Right ventricle myocardium inferior (tissue), 1 donor: ENCODE measurements at places on chromosomes 12 and 14. TPM values are rescaled to one million over a fixed set of nuclear protein-coding genes. Genes with fewer than 3 reads are reported as not detected.
A peak's percentile ranks its signal among the peaks of the same experiment; 100 is the strongest.

- no peak for DNase-seq
Measured at GRCh38 chr14:43692706-43693105, 814.4 kb downstream of the FSCB start.

GRCh38 chr14:100695423-100695738 lies 31.3 kb upstream of the DLK1 start:
- DNase-seq = no peak

DNA sequence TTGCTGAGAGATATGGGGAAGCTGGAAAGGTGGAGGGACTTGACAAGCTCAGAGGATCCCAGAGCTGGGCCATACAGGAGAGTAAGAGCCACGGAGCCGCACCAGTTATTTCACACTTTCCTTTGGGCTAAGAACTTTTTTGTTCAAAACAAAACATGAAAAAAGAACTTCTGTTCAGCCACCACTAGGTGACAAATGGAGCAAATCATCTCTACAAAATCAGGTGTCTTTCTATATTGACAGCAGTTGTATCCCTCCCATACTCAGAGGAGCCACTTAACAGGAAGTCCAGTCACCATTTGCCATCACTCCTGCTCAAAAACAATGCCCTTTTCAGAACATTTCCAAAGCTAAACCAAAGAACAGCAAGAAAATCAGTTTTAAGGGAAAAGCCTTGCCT lies 70.3 kb upstream of the DBX2 start:
- DNase-seq = no peak

GRCh38 chr12:59937148-59937547 lies 341.3 kb downstream of the SLC16A7 start:
- DNase-seq = no peak

DNA sequence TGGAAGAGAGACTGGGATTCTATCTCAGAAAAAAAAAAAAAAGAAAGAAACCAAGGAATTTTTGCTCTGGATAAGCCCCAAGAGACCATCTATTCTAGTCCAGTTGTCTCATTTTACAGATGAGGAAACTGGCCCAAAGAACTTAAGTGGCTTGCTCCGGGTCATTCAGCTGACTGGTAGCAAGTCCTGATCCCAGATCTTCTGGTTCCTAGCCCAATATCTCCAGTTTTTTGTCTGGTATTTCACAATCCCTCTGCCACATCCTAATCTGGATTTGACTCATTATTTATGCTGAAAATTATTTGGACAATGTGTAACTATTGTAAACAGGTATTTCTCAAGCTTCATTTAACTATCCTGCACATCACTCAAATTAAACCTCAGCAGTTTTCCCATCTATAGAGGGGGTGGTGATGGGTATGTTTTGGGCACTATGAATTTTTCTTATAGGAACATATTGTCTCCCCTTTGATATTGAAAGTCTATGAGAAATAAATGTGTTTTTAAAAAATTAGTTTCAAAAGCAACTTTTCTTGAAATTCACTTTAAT lies 43.4 kb downstream of the PPP2R5E start:
- DNase-seq = no peak

- no peak for DNase-seq
Measured at GRCh38 chr12:75560167-75560566, 48.8 kb upstream of the KRR1 start.

DNA sequence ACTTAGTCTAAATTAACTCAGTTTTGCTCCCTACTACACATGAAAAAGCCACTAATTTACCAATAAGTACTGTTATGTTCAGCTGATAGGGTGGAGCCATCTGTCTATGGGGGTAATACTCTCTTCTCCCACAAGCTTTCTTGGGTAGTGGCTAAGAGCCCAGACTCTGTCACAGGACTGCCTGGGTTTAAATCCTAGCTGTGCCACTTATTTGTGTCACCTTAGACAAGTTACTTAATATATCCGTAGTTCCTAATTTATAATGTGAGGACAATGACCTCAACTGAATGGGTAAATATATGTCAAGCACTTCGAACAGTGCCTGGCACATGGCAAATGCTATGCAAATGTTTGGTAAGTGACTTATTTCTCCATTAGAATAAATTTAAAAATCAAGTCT lies 185.6 kb downstream of the DACT1 start:
- no peak for DNase-seq

DNA sequence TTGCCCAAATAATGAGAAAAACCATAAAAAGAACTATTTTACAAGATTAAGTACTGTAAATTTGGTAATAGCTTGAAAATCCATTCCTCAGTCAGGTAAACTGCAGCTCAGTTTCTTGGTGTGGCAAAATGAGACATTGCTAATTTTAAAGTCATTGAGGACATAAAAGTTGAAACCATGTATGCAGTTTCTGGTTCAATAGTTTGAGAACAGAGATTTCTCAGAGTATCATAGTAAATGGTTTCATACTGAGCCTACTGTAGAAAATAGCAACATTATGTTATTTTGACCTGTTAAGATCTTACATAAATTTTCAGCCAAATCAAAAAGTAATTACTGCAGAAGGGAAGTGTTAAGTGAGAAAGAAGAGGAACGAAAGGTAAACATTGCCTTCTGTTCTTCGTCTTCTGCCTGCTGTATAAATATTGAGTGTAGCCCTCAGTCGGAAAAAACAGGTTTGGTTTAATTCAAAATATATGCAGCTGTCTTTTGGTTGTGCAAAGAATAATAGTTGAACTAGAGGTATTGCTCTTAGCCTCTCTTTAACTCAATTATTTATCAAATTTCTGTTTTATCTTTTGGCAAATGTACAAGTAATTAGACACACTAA lies 119.6 kb downstream of the SYNE2 start:
- no peak for DNase-seq

GRCh38 chr12:52082988-52083637 lies 3.6 kb downstream of the SMIM41 start:
- no peak for DNase-seq

DNA sequence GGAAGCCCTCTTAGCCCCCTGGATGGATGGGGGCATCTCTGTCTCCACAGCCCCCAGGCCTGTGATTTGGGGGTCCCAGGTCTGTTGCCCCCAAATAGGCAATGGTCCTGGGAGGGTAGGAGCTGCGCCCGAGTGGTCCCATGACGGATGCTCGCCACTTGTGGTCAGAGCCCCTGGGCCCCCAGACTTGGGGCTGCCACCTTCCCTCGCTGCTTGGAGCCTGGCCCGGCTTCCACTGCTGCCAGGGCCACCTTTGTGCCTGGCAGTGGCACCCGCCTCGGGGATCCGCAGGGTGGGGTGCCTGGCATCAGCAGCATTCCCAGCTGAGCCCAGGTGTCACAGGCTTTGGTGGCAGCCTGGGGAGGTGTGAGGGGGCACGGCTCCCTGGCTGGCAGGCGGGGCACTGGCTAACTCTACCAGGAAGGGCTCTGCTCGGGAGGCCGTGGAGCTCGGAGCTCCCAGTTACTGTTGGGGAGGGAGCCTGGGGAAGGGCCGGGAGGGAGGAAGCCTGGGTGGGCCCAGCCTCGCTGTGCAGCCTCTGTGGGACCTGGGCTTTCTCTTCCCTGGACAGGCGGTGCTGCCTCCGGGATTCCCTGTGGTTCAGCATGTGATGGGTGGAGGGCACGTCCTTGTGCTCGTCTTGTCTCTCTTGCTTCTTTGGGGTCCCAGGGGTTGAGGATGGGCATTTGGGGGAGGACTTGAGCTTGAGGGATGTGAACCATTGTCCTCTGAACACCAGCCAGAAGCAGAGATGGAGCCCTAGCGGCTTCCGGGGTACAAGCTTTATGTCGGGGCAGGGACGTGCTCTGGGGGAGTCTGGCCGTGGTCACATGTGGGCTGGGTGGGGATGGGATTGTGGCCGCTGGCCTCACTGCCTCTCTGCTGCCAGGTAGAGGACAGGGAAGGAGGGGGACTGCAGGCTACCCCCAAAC lies 5.4 kb downstream of the KIF26A start:
- peak; percentile 56 for DNase-seq

DNA sequence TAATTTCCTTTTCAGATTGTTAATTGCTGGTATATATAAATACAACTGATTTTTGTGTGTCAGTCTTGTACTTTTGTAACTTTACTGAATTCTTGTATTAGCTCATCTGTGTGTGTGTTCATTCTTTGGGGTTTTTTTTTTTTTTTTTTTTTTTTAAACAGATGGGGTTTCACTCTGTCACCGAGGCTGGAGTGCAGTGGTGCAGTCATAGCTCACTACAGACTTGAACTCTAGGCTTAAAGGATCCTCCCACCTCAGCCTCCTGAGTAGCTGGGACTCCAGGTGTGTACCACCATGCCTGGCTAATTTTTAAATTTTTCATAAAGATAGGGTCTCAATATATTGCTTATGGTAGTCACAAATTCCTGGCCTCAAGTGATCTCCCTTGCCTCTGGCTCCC lies 68.0 kb downstream of the WNK1 start:
- DNase-seq = no peak

GRCh38 chr12:61525331-61525730 lies 734.9 kb upstream of the USP15 start:
- DNase-seq = no peak

DNA sequence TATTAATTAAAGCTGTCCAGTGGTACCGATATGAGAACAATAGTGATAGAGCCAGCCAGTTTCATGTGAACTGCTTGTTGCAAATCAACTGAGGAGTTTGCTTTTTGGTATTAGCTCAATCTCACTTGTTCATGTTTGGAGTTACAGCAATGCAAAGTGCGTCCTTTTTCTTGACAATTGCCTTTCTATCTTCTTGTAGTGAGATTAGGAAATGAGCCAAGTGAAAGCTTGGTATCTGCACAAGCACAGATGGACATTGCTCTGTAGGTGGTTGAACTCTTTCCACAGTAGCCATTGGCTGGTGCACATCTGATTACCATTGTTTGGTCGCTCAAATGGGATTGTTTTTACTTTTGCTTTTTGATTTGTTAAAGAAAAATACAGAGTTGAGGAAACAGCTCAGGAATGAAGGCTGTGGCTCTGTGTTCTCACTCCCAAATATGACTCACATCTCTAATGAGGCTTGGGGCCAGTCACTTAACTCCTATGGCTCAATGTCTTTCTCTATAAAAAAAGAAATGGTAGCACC lies 241.4 kb downstream of the BMP4 start:
- DNase-seq = no peak

- DNase-seq = no peak
Measured at GRCh38 chr14:81331229-81332021, 68.7 kb downstream of the STON2 start.

DNA sequence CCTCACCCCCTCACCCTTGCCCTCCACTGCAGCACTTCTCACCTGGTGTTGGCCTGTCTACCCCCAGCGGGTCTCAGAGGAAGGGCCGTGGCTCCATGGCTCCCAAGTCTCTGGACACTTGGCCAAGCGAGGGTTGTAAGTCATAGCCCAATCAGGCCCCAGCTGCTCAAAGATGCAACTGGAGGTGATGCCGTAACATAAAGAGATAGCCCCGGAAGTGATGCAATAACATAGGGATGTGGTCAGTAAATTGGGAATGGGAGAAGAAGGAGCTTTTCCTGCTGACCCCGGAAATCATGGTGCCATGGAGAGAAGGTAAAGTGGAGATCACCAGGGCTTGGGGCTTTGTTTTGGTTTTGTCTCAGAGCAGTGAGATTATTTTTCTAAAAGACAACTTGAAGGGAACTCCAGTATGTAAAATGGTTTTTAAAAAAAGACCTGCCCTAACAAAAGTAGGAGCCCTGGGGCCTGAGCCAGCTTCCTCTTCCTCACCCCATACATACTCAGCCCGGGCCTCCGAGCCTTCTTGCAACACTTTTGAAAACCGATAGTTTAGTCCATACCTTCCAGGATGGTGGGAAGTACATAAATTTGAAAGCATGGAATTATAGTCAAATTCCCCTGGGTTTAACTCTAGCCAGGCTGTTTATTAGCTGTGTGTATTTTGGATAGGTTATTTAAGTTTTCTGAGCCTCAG lies 212.5 kb downstream of the CRADD start:
- DNase-seq = no peak

DNA sequence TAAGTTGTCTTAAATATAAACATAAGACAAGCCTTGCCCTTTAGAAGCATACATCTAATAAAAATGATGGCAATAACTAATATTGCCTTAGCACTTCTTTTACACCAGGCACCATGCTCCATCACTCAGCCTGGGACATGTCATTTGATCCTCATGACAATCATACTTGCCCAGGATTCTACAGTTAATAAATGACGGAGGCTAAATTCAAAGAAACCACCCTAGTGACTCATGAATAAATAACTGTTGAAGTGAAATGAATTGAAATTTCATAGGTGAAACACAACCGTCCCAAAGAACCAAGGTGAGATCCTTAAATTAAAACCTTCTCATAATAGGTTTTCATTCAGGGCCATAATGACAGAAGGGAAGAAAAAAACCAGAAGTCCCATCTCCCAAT lies 89.5 kb downstream of the GRIN2B start:
- no peak for DNase-seq

GRCh38 chr12:91250273-91250665 lies 67.7 kb upstream of the DCN start:
- no peak for DNase-seq

GRCh38 chr14:102028733-102029132 lies 58.1 kb downstream of the HSP90AA1 start:
- DNase-seq = no peak

- DNase-seq = no peak
Measured at GRCh38 chr14:73500360-73500759, 9.6 kb downstream of the RIOX1 start.

DNA sequence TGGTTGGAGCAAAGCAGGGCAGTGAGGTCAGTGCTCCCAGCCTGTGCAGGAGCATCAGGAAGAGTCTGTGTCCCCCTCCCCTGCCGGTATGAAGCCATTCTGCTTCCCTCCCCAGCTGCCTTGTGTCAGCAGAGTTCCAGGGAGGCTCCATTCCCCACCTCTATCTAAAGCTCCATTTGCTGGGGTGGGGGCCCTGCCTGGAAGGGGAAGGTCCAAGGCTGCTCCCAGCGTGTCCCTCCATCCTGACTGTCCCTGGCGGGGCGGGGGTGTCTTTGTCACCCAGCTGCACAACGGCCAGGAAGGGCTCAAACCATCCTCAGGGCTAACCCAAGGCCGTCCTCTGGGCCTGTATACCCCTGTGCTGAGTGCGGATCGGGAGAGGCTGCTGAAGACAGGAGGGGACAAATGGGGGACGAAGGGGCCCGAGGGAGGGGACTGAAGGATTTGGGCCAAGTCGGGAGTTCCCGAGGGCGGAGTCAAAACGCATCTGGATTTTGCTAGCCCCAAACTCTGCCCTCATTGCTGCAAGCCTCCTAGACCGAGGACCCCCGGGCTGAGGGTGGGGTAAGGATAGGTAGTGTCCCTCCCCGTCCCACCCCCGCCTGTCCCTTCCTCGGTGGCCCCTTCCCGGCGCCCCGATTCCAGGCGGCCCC lies 748 bp upstream of the ACVRL1 start:
- DNase-seq = peak; percentile 60

GRCh38 chr12:45388545-45388944 lies 172.7 kb downstream of the ANO6 start:
- DNase-seq = no peak

GRCh38 chr12:42459336-42459847 lies 130.2 kb downstream of the PRICKLE1 start:
- no peak for DNase-seq

The IL31 gene
- total RNA-seq = not detected

The LRRIQ1 gene
- 0.08 TPM for total RNA-seq

The RPGRIP1 gene
- 0.60 TPM for total RNA-seq

The ITGB7 gene
- total RNA-seq = 0.76 TPM

The TSPAN8 gene
- not detected for total RNA-seq

The FOXG1 gene
- not detected for total RNA-seq

The COCH gene
- 0.43 TPM for total RNA-seq

The FGD4 gene
- total RNA-seq = 17.4 TPM

The PTHLH gene
- not detected for total RNA-seq

The CD163L1 gene
- 3.0 TPM for total RNA-seq

The CCDC197 gene
- total RNA-seq = 0.84 TPM

The MGP gene
- total RNA-seq = 369 TPM
